ENCODE measurements at places on chromosomes 7 and 10. TPM values are rescaled to one million over a fixed set of nuclear protein-coding genes. Genes with fewer than 3 reads are reported as not detected.

GRCh38 chr10:80443531-80443974 lies 10.6 kb upstream of the TSPAN14 start:
- peak; percentile 32 for DNase-seq

DNA sequence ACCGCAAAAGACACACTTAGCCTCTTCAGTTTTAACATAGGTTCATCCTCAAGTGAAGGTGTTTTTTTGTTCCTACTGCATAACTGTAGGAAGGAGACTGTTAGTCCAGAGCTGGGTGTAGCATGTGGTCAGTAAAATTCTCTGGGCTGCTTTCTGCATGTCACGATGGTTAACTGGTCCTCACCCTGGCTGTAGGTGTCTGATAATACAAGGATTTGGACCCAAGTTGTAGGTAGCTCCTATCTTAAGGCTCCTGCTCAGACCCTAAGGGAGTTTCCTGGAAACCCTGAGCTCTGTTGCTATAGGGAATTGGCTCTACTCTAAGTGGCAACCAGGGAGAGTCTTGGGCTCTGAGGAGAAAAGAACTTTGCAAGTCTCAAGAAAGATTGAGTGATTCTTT lies 112.9 kb downstream of the SAMD9 start:
- no peak for DNase-seq

DNA sequence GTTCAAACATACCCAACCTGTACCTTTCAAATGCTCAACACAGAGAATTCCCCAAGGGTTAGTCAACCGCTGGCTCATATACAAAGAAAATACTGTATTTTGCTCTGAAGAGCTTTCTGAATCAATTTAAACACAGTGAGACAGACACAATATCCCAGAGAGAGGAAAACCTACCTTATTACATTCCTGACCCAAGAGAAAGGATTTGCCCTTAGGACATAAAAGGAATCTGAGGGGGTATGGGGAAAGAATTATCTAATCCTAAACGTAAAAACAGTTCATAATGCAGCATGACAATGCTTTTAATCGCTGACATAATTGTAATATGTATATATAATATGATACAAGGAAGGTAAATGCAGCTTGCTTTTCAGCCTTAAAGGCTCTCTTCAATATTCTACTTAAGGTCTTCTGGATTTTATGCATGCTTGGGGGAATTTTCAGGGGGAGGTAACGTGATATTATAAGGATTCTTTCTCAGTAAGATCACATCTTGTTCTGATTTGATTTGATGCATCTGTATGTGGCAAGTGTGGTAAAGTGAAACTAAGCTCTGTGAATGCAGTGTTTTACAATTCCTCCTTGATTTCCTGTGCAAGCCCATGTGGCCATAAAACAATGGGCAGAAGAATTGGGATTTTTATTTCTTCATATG lies 240.5 kb downstream of the GLI3 start:
- no peak for DNase-seq

- DNase-seq, result no peak
These were observed 518 bp upstream of the COMMD3 start for GRCh38 chr10:22315455-22316285.

The SH2B2 gene
- 3.1 TPM for total RNA-seq
